ENCODE measurements at places on chromosomes 7 and 10. TPM values are rescaled to one million over a fixed set of nuclear protein-coding genes. Genes with fewer than 3 reads are reported as not detected.

- H3K4me1 ChIP-seq, result peaks cover 33% of the 10 kb centered on the region
- no peaks in the 10 kb centered on the region for H3K36me3 ChIP-seq
- no peak overlapping the region for H3K4me3 ChIP-seq
- H3K27ac ChIP-seq, result no peak overlapping the region
Observed at GRCh38 chr10:132558516-132559413, 21.2 kb downstream of the INPP5A start.

GRCh38 chr10:35208536-35208935, 81.9 kb downstream of the CREM start:
- no peak overlapping the region for H3K4me3 ChIP-seq
- H3K36me3 ChIP-seq, result no peaks in the 10 kb centered on the region
- H3K27ac ChIP-seq, result no peak overlapping the region
- no peaks in the 10 kb centered on the region for H3K27me3 ChIP-seq
- H3K4me1 ChIP-seq, result no peaks in the 10 kb centered on the region

- peak; percentile 23 for DNase-seq
- H3K27ac ChIP-seq, result no peak overlapping the region
- peaks cover 6% of the 10 kb centered on the region for H3K4me1 ChIP-seq
Observed at GRCh38 chr10:68423522-68423921, 16.4 kb upstream of the RUFY2 start.

- H3K27ac ChIP-seq, result no peak overlapping the region
- DNase-seq, result no peak
- H3K27me3 ChIP-seq, result no peaks in the 10 kb centered on the region
- H3K4me1 ChIP-seq, result no peaks in the 10 kb centered on the region
Observed at GRCh38 chr10:48417374-48417773, 110.9 kb downstream of the MAPK8 start.

GRCh38 chr7:7104314-7104698, 78.0 kb upstream of the C1GALT1 start:
- no peak overlapping the region for H3K4me3 ChIP-seq
- DNase-seq, result no peak
- H3K4me1 ChIP-seq, result no peaks in the 10 kb centered on the region
- no peaks in the 10 kb centered on the region for H3K36me3 ChIP-seq
- no peaks in the 10 kb centered on the region for H3K27me3 ChIP-seq

GRCh38 chr10:131591936-131592335, 280.4 kb upstream of the TCERG1L start:
- no peak overlapping the region for H3K27ac ChIP-seq
- no peaks in the 10 kb centered on the region for H3K36me3 ChIP-seq
- no peak overlapping the region for H3K4me3 ChIP-seq
- no peaks in the 10 kb centered on the region for H3K4me1 ChIP-seq
- DNase-seq, result no peak
- no peaks in the 10 kb centered on the region for H3K27me3 ChIP-seq

DNA sequence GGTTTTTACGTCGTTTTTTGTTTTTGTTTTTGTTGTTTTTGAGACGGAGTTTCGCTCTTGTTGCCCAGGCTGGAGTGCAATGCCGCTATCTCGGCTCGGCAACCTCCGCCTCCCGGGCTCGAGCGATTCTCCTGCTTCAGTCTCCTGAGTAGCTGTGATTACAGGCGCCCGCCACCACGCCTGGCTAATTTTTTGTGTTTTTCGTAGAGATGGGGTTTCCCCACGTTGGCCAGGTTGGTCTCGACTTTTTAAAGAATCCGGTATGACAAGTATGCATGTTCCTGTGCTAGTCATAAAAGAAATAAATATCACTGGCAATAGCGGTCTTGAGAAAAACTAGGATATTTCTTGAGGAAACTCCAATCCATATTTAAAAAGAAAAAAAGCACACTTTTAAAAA, 2.7 kb upstream of the ARL4A start:
- no peak overlapping the region for H3K4me3 ChIP-seq
- H3K27ac ChIP-seq, result peak overlapping the region; percentile 95
- DNase-seq, result no peak

DNA sequence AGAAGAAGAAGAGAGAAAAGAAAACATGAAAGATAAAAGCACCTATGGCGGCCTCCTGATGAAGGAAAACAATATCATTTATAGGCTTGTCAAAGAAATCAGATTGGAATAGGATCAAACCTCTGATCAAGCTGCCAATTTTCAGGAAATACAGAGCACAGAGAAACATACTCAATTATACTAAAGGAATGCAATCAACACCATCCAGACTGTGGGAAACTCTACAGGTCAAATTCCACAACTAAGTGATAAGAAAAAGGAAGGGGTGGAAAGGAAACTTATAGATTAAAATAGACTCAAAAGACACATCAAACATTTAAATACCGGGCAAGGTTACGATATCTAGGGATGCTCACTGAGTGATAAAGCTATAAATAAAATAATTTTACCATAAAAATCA, 39.3 kb downstream of the AOAH start:
- no peak for DNase-seq
- H3K4me1 ChIP-seq, result peaks cover 7% of the 10 kb centered on the region
- no peak overlapping the region for H3K27ac ChIP-seq
- no peaks in the 10 kb centered on the region for H3K36me3 ChIP-seq
- H3K27me3 ChIP-seq, result no peaks in the 10 kb centered on the region

DNA sequence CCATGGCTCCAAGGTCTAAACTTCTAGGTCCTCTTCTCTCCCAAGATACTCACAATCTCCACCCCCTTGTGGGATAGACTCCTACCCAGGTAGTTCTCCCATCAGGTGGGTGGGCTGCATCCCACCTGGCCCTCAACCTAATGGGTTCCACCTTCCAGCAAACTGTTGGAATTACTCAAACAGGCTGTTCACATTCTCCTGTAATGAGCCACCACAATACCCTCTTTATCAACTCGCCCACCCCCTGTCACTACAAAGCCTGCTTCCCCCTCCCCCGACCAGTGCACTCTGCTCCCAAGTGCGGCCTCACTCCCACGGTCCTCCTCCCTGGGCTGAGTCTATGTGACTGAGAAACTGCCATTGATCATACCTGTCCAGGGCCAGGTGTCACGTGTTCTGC, 10.4 kb upstream of the HTR5A start:
- no peak overlapping the region for H3K27ac ChIP-seq
- no peak overlapping the region for H3K4me3 ChIP-seq
- H3K4me1 ChIP-seq, result no peaks in the 10 kb centered on the region
- no peaks in the 10 kb centered on the region for H3K27me3 ChIP-seq

GRCh38 chr7:134787720-134788119, 8.3 kb downstream of the CALD1 start:
- H3K4me1 ChIP-seq, result no peaks in the 10 kb centered on the region
- H3K27me3 ChIP-seq, result no peaks in the 10 kb centered on the region
- no peak overlapping the region for H3K4me3 ChIP-seq
- no peak for DNase-seq

DNA sequence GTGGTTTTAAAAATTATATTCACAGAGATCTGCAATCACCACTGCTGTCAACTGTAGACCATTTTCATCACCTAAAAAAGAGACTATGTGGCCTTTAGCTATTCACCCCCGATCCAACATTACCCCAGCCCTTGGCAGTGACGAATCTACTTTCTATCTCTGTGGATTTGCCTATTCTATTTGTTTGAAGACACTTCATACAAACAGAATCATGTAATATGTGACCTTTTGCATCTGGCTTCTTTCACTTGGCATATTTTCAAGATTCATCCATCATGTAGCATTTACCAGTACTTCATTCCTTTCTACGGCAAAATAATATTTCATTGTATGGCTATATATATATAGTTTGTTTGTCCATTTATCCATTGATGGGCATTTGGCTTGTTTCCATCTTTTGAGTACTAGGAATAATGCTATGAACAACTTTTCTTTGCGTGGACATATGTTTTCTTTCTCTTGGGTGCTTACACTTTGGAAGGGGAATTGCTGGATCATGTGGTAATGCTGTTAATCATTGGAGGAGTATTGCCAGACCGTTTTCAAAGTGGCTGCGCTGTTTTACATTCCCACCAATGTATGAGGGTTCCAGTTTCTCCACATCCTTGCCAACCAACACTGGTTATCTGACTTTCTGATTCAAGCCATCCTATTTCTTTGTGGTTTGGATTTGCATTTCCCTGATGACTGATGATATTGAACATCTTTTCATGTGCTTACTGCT, 22.3 kb downstream of the ADAMTS14 start:
- no peak for DNase-seq
- H3K27me3 ChIP-seq, result no peaks in the 10 kb centered on the region
- no peak overlapping the region for H3K4me3 ChIP-seq
- H3K27ac ChIP-seq, result no peak overlapping the region

GRCh38 chr7:45593121-45593541, 19.0 kb downstream of the ADCY1 start:
- no peak overlapping the region for H3K4me3 ChIP-seq
- no peaks in the 10 kb centered on the region for H3K4me1 ChIP-seq
- DNase-seq, result no peak
- no peak overlapping the region for H3K27ac ChIP-seq
- H3K36me3 ChIP-seq, result no peaks in the 10 kb centered on the region

DNA sequence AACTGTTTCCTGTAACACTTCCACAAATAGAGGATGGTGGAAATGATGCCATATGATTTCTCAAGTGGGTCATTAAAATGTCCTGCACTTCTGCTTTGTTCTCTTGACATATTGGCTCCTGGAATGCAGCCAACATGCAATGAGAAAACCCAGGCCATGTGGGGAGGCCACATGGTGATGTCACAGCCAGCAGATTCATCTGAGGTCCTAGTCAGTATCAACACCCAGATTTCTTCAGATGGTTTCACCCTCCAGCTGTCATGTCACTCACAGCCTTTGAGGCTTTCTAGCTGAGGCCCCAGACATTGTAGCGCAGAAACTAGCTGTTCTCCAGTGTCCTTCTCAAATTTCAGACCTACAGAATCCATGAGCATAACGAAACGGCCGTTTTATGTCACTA, 102.3 kb upstream of the NUPR2 start:
- no peak overlapping the region for H3K27ac ChIP-seq
- no peaks in the 10 kb centered on the region for H3K27me3 ChIP-seq
- H3K36me3 ChIP-seq, result no peaks in the 10 kb centered on the region
- H3K4me1 ChIP-seq, result no peaks in the 10 kb centered on the region
- H3K4me3 ChIP-seq, result no peak overlapping the region
- DNase-seq, result no peak

DNA sequence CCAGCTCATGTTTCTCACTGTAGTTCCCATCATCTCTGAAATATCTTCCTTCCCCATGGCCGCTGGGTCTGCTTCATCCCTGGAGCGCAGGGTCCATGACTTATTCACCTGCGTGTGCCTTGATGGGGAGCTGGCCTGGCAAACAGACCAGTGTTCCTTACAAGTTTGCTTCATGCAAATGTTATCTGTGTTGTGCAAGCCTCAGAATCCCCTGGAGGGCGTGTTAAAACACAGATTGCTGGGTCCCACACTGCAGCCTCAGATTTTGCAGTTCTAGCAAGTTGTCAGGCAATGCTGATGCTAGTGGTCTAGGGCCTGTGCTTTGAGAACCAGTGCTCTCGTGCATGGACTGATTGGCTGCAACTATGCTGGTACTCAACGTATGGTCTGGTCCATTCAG, 7.2 kb upstream of the DMBT1 start:
- H3K4me3 ChIP-seq, result no peak overlapping the region
- DNase-seq, result no peak
- H3K4me1 ChIP-seq, result peaks cover 11% of the 10 kb centered on the region
- no peaks in the 10 kb centered on the region for H3K36me3 ChIP-seq
- H3K27ac ChIP-seq, result no peak overlapping the region
- H3K27me3 ChIP-seq, result no peaks in the 10 kb centered on the region

- DNase-seq, result no peak
- no peaks in the 10 kb centered on the region for H3K27me3 ChIP-seq
- H3K27ac ChIP-seq, result no peak overlapping the region
- no peaks in the 10 kb centered on the region for H3K4me1 ChIP-seq
Observed at GRCh38 chr7:90933984-90934383, 330.2 kb upstream of the FZD1 start.

GRCh38 chr7:48931481-48931880, 7.1 kb downstream of the CDC14C start:
- no peak overlapping the region for H3K27ac ChIP-seq
- no peak for DNase-seq
- H3K27me3 ChIP-seq, result no peaks in the 10 kb centered on the region
- no peaks in the 10 kb centered on the region for H3K36me3 ChIP-seq
- no peak overlapping the region for H3K4me3 ChIP-seq

DNA sequence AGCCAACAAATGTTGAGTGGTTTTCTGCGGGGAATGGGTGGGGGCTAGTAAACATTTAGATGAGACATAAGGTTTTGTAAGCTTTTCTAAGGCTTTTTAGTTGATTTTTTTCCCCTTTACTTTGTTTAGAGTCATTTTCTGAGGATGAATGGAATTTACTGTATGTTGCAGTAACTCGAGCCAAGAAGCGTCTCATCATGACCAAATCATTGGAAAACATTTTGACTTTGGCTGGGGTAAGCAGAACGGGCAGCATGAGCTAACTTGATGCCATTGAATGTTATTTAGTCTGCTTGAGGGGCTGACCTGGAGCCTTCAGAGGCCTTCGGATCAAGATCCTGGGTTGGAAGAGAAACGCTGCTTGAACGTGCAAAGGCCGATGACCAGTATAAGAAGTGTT, 37.3 kb downstream of the FBH1 start:
- no peaks in the 10 kb centered on the region for H3K4me1 ChIP-seq
- H3K4me3 ChIP-seq, result no peak overlapping the region
- peaks cover 4% of the 10 kb centered on the region for H3K36me3 ChIP-seq
- H3K27ac ChIP-seq, result no peak overlapping the region
- DNase-seq, result no peak
- H3K27me3 ChIP-seq, result no peaks in the 10 kb centered on the region

DNA sequence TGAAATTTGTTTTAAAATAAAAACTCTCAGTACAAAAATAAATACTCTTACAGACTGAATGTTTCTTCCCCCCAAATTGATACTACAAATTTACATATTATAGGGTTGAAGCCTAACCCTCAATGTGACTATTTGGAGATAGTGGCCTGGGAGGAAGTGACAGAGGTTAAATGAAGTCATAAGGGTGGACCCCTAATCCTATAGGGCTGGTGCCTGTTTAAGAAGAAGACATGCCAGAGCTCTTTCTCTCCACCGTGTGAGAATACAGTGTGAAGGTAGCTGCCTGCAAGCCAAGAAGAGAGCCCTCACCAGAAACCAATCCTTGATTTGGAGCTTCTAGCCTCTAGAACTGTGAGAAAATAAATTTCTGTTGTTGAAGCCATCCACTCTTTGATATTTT, 67.6 kb downstream of the MCU start:
- H3K4me3 ChIP-seq, result no peak overlapping the region
- H3K4me1 ChIP-seq, result no peaks in the 10 kb centered on the region
- H3K27ac ChIP-seq, result no peak overlapping the region
- no peaks in the 10 kb centered on the region for H3K27me3 ChIP-seq
- no peak for DNase-seq
- H3K36me3 ChIP-seq, result no peaks in the 10 kb centered on the region

DNA sequence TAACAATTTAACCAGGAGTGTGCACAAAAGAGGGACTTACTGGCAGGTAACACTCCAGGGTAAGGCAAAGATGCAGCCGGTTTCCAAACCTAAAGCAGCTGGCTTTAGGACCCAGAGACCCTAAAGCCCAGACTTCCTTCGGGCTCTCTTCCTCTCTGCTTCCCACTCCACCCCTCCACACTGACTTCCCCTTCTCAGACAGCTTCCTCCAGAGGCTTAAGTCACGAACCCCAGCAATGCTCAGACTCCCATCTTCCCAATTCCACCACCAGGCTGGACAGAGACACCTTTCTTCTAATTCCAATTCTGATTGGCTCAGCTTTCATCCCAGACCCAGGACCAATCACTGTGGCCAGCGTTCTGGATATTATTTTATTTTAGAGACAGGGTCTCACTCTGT, 24.8 kb downstream of the STYXL1 start:
- no peaks in the 10 kb centered on the region for H3K36me3 ChIP-seq
- no peak overlapping the region for H3K4me3 ChIP-seq
- no peak for DNase-seq
- no peak overlapping the region for H3K27ac ChIP-seq
- H3K27me3 ChIP-seq, result no peaks in the 10 kb centered on the region

The KCND2 gene
- polyA plus RNA-seq, result not detected

The DRGX gene
- not detected for polyA plus RNA-seq

The TMEM140 gene
- polyA plus RNA-seq, result 29.4 TPM

The INA gene
- polyA plus RNA-seq, result not detected

The TACC2 gene
- polyA plus RNA-seq, result not detected

Measured in naive thymus-derived CD4-positive, alpha-beta T cell (primary cell).